ELF-1 (cell line): ENCODE measurements at places on chromosomes 4 and X.

DNA sequence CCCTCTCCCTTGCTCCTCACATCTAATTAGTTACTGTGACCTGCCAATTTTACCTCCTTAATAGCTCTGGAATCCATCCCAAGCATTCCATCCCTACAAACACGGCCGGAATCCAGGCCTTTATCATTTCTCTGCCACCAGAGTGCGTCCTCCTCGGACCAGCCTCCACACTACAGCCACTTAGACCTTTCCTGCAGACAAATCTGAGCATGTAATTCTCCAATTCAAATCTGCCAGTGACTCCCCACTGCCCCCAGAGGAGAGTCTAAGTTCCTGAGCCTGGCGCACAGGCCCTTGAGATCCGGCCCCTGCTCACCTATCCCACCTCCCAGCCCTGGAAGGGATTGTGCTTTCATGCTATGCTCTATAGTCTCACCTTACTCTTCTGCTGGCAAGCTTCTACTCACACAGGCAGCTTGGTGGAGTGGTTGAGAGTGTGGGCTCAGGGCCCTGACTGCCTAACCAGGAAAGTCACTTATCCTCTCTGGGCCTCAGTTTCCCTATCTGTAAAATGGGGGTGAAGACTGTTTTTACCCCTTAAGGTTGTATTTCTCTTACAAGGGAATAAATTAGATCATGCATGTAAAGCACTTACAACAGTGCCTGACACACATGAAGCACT is 31.2 kb downstream of the PJA1 start:
- DNase-seq, result peak; percentile 97

GRCh38 chr4:116229420-116229819 is 856.0 kb downstream of the TRAM1L1 start:
- DNase-seq, result no peak

DNA sequence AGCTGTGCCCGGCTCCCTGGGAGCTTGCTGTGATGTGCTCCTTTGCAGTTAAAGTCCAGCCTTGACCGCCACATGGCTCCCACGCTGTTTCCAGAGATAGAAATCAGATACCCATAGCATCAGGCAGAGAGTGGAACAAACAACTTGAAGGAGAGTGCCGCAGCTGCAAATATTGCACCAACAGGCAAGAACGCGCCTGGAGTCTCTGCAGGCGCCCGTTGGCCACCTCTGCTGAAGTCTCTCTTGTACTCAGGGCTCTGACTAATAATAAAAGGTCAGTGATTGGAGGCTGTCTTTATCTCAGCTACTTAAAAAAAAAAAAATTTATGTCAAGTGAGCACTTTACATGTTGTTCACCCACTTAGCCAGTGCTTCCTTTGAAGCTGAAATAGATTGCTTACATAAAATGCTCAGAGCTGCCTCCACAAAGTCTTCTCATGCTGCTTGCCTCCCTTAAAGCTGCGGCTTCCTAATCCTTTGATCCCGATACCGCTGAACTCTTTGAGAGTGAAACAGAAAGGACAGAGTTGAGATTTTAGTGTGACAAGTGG is 30.9 kb upstream of the TENM3 start:
- peak; percentile 51 for DNase-seq

DNA sequence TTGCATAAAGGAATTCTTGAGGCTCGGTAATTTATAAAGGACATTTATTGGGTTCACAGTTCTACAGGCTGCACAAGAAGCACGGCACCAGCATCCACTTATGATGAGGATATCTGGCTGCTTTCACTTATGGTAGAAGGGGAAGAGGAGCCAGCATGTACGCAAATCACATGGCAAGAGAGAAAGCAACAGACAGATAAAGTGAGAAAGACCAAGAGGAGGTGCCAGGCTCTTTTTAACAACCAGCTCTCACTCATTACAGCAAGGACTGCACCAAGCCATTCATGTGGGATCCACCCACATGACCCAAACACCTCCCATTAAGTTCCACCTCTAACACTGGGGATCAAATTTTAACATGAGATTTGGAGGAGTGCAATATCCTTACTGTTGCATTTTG is 1198.2 kb downstream of the ADGRL3 start:
- no peak for DNase-seq

GRCh38 chr4:69032847-69033638 is 63.2 kb upstream of the UGT2B7 start:
- no peak for DNase-seq

- DNase-seq, result no peak
These were observed 35.2 kb upstream of the PHEX start for GRCh38 chrX:21996872-21997455.
